Activated naive CD8-positive, alpha-beta T cell treated with anti-CD3 and anti-CD28 coated beads for 36 hours (primary cell): ENCODE measurements at places on chromosomes 1 and 21. TPM values are rescaled to one million over a fixed set of nuclear protein-coding genes. Genes with fewer than 3 reads are reported as not detected.

DNA sequence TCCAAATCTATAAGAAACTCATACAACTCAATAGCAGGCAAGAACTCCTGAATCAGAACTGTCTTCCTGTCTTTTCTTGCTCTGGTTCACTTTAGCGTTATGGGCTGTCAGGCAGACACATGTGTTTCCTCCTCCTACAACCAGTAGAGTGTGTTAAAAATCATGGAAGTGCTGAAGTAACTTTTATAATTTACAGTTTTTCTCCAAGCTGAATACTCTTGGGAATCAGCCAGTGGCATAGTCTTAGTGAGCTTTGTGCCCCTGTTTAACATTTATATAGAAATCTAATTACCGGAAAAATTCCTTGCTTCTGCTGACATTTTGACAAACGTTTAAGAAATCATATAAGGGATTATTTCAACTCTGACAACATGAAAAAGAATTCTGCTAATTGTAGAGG is 113.1 kb upstream of the RGS18 start:
- no peaks in the 10 kb centered on the region for H3K27me3 ChIP-seq
- no peak overlapping the region for H3K4me3 ChIP-seq
- no peaks in the 10 kb centered on the region for H3K36me3 ChIP-seq
- DNase-seq = no peak

CHIA gene
- not detected for total RNA-seq

GRCh38 chr1:40344597-40344996 is 27.5 kb upstream of the COL9A2 start:
- H3K4me1 ChIP-seq = peaks cover 38% of the 10 kb centered on the region
- H3K27ac ChIP-seq = peak overlapping the region; percentile 47
- peak overlapping the region; percentile 40 for H3K4me3 ChIP-seq
- H3K27me3 ChIP-seq = no peaks in the 10 kb centered on the region
- DNase-seq = no peak

TSSK3 gene
- 0.60 TPM for total RNA-seq

MMP23B gene
- 1.4 TPM for total RNA-seq

DNA sequence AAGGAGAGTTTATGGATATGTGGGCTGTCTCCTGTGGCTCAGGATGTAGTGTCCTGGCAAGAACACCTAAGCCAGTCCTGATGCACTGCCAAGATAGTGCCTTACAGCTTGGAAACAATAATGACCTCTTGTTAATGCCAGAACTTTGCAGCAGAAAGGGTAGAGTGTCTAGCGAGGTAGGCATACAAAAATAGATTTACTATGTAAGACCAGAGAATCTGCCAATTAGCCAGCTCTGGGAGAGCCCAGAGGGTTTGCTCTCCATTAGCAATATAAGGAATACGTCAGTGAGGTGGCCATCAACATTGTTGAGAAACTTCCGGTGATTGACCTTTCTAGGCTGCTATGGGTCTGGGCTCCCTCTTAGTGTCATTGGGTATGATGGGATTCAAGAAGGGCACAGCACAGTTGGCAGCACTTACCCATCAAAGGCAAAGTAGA is 178.5 kb upstream of the GALNT2 start:
- H3K27ac ChIP-seq = no peak overlapping the region
- H3K4me3 ChIP-seq = no peak overlapping the region
- no peaks in the 10 kb centered on the region for H3K36me3 ChIP-seq

DNA sequence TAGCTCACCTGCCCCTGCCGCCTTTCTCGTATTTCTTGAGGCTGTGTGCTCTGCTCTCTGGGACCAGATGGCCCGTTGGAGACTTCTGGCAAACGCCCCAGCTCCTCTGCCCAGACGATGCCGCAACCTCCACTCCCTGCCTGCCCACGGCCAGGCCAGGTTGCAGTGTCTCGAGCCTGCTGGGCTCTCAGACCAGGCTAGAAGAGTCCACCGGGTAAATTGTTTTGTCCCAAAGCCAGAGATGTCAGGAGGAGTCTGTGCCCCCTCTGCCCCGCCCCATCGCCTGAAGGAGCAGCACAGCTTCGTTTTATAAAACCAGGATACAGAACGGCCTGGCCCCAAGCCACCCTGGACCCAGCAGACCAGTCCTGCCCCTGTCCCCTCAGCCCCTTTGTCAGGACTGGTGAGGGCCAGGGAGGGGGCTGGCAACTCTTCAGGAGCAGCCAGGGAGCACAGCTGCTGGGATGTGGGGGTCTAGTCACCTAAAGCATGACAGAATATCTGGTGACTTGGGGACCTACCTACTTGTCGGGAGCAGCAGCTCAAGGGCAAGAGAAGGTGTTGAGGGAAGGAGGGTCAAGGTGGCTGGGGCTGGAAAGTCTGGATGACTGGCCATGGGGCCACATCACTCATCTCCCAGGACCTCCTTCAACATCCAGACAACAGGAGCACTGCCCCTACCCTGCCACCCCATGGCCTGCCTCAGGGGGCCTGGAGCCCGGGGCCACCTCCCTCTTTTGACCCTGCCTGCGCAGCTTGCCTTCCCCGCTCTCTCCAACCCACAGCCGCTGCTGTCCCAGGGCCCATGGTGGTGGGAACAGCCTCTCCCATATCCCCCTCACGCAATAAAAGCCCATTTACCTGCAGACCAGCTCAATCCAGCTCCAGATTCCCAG is 33.9 kb upstream of the LBR start:
- no peak for DNase-seq
- H3K27ac ChIP-seq = no peak overlapping the region
- H3K4me3 ChIP-seq = no peak overlapping the region
- H3K36me3 ChIP-seq = no peaks in the 10 kb centered on the region
- H3K27me3 ChIP-seq = no peaks in the 10 kb centered on the region

NR0B2 gene
- total RNA-seq = not detected

CD244 gene
- total RNA-seq = 0.28 TPM

CA14 gene
- not detected for total RNA-seq

DNA sequence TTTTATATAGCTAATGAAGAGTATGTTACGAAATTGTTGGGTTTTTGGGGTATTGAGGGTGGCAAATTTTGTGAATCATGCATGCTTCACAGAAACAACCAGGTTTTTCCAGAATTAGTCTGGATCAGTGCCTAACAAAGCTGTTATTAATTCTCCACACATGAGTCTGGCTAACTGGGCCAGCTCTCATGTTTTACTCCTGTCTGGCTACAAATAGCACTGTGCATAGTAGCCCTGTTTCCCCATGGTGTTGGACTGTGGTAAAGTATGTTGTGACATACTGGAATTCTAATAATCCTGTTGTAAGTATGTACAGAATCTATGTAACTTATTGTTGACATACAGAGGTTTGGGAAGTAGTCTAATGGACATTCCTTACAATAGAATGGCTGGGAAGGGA is 35.8 kb downstream of the S100B start:
- H3K36me3 ChIP-seq = peaks cover 66% of the 10 kb centered on the region
- peak overlapping the region; percentile 48 for H3K27ac ChIP-seq
- H3K27me3 ChIP-seq = no peaks in the 10 kb centered on the region
- H3K4me1 ChIP-seq = peaks cover 39% of the 10 kb centered on the region
- H3K4me3 ChIP-seq = no peak overlapping the region
- no peak for DNase-seq

DNA sequence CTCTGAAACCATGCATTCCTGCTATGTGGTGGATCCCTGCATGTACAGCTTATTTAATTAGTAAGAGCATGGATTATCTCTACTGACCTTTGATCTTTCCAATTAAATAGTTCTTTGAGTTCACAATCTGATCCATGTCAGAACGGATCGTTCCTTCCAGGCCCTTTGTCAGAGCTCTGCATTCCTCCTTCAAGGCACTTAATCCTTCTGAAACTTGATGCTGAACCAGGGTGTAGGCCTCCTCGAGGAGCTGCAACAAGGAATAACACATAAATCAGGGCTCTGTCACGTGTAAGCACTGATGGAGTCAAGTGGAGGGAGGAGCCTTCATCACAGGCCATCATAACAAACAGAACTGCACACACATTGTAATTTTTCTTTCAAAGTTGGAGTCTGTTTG is 68.4 kb upstream of the EDEM3 start:
- DNase-seq = no peak
- H3K4me1 ChIP-seq = peaks cover 23% of the 10 kb centered on the region
- peaks cover 1% of the 10 kb centered on the region for H3K36me3 ChIP-seq
- H3K27me3 ChIP-seq = no peaks in the 10 kb centered on the region

NCMAP gene
- total RNA-seq = 0.16 TPM

DNA sequence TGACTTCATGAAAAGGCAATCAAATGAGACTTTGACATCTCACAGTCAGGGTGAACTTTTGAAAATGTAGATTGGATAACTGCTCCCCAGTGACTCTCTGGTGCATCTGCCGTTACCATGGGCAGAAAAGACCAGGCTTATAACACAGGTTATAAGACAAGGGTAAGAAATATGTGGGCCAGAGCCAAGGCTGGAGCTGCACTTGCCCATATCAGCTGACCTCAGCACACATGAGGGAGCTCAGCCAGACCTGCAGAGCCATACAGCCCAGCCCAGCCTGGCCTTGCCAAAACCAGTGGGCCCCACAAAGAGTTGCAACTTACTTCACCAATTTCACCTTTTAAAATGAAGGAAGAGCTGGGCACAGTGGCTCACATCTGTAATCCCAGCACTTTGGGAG is 11.7 kb upstream of the RGS2 start:
- H3K4me3 ChIP-seq = no peak overlapping the region
- H3K36me3 ChIP-seq = no peaks in the 10 kb centered on the region
- H3K4me1 ChIP-seq = no peaks in the 10 kb centered on the region

ADAMTS5 gene
- total RNA-seq = not detected

GRCh38 chr21:43835050-43835449 is 30.0 kb upstream of the AGPAT3 start:
- H3K27me3 ChIP-seq = peaks cover 66% of the 10 kb centered on the region
- no peak for DNase-seq
- H3K4me3 ChIP-seq = no peak overlapping the region
- H3K27ac ChIP-seq = no peak overlapping the region
- peaks cover 3% of the 10 kb centered on the region for H3K36me3 ChIP-seq

KPNA6 gene
- total RNA-seq = 88.3 TPM

DNA sequence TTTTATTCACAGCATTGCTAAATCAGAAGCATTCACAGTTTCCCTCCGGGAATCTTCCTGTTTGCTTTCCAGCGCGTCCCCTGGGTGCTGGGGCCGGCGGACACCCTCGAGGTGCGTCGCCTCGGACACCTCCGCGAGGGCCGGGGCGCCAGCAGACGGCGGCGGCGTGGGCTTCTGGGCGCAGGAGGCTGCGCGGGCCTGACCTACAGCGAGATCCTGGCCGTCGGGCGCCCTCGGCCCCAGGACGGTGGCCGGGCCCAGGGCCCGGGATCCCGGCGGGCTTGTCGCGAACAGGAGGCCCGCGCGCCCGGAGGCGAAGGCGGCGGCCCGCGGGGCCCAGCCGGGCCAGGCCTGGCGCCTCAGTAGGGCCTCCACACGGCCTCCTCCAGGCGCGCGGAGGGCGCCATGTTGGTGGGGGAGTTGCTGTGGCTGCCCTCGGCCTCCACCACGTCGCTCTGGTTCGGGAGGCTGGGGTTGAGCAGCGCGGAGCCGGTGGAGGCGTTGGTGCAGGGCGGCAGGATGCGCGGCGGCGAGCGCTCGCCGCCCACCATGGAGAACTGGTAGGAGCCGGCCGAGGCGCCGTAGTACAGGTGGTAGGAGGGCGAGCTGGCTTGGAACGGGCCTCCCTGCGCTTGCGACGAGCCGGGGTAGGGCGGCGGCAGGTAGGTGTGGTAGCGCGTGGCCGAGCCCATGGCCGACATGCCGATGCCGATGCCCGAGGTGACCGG is 123.1 kb downstream of the CLIC6 start:
- peaks cover 17% of the 10 kb centered on the region for H3K36me3 ChIP-seq
- no peak overlapping the region for H3K4me3 ChIP-seq
- DNase-seq = no peak
- peaks cover 3% of the 10 kb centered on the region for H3K4me1 ChIP-seq
- H3K27me3 ChIP-seq = no peaks in the 10 kb centered on the region
- H3K27ac ChIP-seq = no peak overlapping the region

DNA sequence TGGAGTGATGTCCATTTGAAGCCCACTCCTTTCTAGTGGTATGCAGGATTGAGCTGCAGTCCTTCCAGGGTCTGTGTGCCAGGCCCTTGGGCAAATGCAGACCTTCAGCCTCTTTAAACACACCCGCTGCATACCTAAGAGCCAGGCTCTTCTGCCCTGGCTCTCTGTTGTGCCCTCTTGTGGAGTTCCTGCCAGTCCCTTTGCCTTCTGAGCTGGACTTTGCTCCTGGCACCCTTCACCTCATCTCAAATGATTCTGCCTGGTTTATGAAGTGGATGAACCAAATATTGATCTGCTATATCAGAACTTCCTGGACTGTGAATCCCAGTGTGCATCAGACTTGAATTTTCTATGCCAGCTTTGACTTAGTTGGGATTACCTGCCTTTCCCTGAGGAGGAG is 158.8 kb downstream of the URB2 start:
- no peak overlapping the region for H3K4me3 ChIP-seq
- H3K27ac ChIP-seq = no peak overlapping the region
- H3K4me1 ChIP-seq = no peaks in the 10 kb centered on the region
- no peaks in the 10 kb centered on the region for H3K27me3 ChIP-seq
- H3K36me3 ChIP-seq = no peaks in the 10 kb centered on the region

CELSR2 gene
- 2.6 TPM for total RNA-seq

CHI3L2 gene
- 9.2 TPM for total RNA-seq

- H3K4me3 ChIP-seq = no peak overlapping the region
- DNase-seq = no peak
- no peaks in the 10 kb centered on the region for H3K36me3 ChIP-seq
- no peak overlapping the region for H3K27ac ChIP-seq
- no peaks in the 10 kb centered on the region for H3K4me1 ChIP-seq
Measured at GRCh38 chr1:48923116-48923515, 146.4 kb upstream of the BEND5 start.

PUSL1 gene
- 29.6 TPM for total RNA-seq

OR2M4 gene
- total RNA-seq = not detected

GRIK3 gene
- not detected for total RNA-seq

GRCh38 chr1:215076322-215076721 is 6.2 kb upstream of the KCNK2 start:
- no peak overlapping the region for H3K27ac ChIP-seq
- no peak for DNase-seq
- no peaks in the 10 kb centered on the region for H3K4me1 ChIP-seq
- no peaks in the 10 kb centered on the region for H3K36me3 ChIP-seq
- peaks cover 24% of the 10 kb centered on the region for H3K27me3 ChIP-seq

DNA sequence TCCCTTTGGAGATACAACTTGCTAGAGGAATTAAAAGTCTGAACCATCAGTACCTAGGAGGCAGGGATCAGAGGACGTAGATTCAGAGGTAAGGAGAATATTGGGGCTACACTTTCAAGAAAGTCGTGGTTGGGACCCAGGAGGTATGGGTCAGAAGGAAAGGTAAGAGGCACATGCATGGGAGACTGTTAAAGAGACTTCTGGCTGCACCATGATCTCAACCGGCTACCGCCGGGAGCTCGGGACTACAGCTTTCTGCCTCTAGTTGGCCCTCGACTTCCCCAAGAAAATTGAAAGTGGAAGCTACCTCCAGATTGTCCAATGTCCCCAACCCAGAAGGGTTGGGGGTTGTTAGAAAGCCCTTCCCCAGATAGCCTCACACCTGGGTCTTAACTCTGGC is 355.7 kb upstream of the TMPRSS15 start:
- no peaks in the 10 kb centered on the region for H3K36me3 ChIP-seq
- H3K27me3 ChIP-seq = no peaks in the 10 kb centered on the region
- no peak overlapping the region for H3K27ac ChIP-seq
- DNase-seq = no peak
- H3K4me3 ChIP-seq = no peak overlapping the region
- no peaks in the 10 kb centered on the region for H3K4me1 ChIP-seq

LORICRIN gene
- not detected for total RNA-seq

CADM3 gene
- not detected for total RNA-seq

S100A7 gene
- not detected for total RNA-seq

- no peak for DNase-seq
- no peak overlapping the region for H3K27ac ChIP-seq
- H3K27me3 ChIP-seq = peaks cover 19% of the 10 kb centered on the region
- no peak overlapping the region for H3K4me3 ChIP-seq
- no peaks in the 10 kb centered on the region for H3K36me3 ChIP-seq
Measured at GRCh38 chr1:178488393-178488792, 8.4 kb downstream of the CLEC20A start.
